ENCODE measurements at places on chromosomes 16 and 17. TPM values are rescaled to one million over a fixed set of nuclear protein-coding genes. Genes with fewer than 3 reads are reported as not detected.

The CCL8 gene
- 0.84 TPM for total RNA-seq

The SLC16A6 gene
- total RNA-seq = 0.21 TPM

The NOD2 gene
- 0.82 TPM for total RNA-seq

The HSD11B2 gene
- 0.42 TPM for total RNA-seq

The CACNA1H gene
- total RNA-seq = 4.2 TPM
